Karpas-422 (cell line): ENCODE measurements at places on chromosomes 4 and X. TPM values are rescaled to one million over a fixed set of nuclear protein-coding genes. Genes with fewer than 3 reads are reported as not detected.

DNA sequence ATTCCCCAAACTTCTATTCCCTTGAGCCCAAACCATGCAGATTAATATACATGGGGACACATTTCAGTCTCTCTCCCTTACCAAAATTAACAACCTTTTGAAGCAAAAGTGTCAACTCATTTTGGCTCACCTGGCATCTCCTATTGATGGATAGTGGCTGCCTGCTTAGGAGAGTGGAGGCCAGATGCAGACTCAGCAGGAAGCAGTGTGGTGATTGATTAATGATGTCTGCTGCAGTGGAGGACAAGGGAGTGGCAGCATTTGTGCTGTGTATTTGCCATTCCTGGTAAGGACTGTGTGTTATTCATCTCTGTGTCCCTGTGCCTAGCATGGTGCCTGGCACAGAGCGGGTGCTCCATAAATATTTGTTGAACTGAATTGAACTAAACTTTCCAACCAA is 590.1 kb downstream of the RAB28 start:
- no peak for DNase-seq

DNA sequence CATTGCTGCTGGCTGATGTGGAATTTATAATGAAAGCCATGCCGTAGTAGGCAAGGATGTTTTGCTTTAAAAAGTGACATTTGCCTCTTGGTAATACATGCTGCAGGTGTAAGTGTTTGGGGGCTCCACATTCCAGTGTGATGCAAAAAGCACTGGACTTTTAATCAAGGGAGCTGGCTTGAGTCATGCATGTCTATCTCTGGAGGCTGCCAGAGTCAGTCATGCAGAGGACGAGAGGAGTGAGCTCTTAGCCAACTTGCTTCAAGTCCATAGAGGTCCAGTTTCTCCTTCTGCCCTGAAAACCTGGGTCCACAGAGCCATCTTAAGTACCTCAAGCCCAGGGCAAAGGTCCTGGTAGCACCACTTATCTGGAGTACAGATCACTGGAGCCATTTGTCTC is 11.6 kb upstream of the CXCL13 start:
- no peak for DNase-seq

Gene RHOXF2
- not detected in 2 replicates for total RNA-seq

Gene SPIN2B
- total RNA-seq: 7.5 and 10.5 TPM in 2 replicates

Gene CT45A10
- total RNA-seq: not detected in 2 replicates

DNA sequence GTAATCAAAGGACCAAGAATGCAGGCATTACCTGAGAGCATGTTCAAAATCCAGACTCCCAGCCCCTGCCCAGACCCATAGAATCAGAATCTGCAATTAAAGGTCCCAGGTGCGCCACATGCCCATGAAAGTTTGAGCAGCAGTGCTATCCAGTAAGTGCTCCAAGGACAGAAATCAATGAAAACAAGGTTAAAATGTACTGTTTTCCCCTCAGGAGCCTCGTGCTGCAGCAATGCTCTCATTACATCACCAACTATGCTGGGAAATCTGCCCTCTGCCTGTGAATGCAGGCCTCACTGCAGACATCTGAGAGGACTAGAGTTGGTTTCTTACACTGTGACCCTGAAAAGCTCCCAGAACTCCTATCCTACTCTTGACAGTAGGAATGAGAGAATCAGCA is 21.1 kb downstream of the ANXA5 start:
- DNase-seq: no peak
